ENCODE measurements at places on chromosomes 16 and 17.
A peak's percentile ranks its signal among the peaks of the same experiment; 100 is the strongest.

GRCh38 chr16:24349320-24349719 lies 93.2 kb downstream of the CACNG3 start:
- DNase-seq = no peak

DNA sequence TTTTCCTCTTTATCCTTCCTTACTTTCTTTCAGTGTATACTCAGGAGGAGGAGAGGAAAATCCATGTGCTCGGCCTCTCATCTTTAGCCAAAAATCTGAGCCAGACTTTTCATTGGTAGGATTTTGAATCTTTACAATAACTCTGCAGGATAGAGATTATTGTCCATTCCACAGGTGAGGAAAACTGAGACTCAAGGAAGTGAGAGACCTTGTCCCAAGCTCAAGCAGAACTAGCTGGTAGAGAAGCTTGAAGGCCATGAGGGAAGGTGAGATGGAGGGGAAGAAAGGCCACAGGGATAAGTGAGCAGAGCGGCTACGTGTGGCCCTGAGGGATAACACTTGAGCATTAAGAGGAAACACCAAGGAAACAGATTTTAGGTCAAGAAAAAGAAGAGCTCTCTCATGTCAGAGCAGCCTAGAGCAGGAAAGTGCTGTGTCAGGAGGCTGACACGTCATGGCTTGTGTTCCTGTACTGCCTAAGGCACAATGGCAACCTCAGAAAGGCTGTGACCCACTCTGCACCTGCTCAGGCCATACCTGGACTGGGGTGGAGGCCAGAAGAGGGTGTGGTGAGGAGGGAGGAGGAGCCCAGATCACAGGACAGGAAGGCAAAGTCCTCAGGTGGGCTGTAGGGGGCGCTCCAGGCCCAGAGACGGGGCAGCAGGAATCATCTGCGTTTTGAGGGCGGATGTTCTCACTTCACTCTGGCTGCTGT lies 11.9 kb downstream of the MT4 start:
- peak; percentile 84 for DNase-seq

GRCh38 chr17:47257651-47258339 lies 4.2 kb downstream of the ITGB3 start:
- DNase-seq = no peak

DNA sequence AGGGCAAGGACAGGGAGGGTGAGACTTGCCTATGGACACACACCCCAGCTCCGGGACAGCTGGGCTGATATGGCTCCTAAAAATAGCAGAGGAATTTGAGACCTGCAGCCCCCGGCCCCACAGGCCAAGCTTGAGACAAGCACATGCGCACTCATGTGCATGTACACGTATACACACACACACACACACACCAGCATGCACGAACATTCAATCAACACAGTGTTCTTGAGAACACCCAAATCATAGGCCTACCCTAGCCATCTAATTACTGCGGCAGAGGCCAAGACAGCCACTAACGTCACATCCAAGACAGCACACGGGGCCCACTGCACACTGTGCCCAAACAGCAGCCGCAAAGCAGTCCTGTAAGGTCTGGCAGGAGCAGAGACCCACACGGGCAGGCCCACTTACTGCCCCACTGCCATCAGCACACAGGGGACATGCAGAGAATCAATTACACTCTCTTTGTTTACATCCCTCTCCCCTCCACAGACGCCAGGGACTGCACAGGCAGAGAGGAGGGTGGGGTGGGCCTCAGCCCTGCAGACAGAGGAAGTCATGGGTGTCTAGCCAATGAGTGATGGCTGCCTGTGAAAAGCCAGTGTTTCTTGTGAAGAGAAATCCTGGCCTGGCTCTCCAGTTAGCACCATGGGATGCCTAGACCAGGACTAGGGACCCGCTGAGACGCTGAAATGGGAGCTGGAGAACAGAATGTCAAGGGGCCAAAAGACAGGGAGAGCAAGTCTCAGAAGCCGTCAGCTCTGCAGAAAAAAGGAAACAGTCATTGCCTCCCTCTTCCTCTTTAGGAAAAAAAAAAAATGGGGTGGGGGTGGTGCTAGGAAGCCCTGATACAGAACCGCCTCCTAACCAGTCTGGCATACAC lies 39.3 kb downstream of the MYO18A start:
- no peak for DNase-seq

DNA sequence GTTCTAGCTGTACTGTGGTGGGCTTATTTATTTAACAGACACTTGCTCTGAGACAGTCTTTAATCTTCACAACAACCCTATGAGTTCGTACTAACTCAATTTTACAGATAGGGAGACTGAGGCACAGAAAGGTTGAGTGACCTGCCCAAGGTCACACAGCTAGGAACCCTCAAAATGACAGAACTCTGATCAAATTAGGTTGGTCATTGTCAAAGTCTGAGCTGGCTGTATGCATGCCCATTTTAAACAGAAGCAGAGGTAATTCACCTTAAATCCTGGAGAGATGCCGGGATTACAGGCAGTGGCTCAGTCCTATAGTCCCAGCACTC lies 24.9 kb downstream of the LAT start:
- no peak for DNase-seq

Measured in stimulated activated CD4-positive, alpha-beta T cell treated with anti-CD3 and anti-CD28 coated beads, Interleukin-12 subunit alpha, Interleukin-12 subunit beta, amount 100 ng/mL, for 24 hours (primary cell).